NCI-H446 (cell line): ENCODE measurements at places on chromosomes 4 and X.

DNA sequence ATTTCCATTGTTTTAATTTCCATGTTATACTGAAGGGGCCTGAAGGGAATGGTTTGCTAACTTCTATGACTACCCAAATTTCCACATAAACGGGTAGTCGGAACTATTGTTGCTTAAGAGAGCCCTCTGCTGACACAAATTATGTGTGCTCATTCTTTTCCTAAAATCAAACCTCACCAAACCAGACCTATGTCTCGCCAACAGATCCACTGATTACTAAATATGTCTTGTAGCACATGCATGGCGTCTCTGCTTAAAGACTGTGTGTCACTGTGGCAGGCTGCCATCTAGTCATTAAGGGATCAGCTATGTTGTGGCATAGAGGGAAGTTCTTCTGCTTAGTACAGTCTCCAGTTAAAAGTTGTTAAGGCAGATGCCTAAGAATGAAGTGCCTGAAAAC lies 25.1 kb downstream of the PIR start:
- DNase-seq: peak; percentile 21

GRCh38 chrX:127404161-127404560 lies 584.6 kb downstream of the PRR32 start:
- DNase-seq: no peak

- DNase-seq: no peak
These were observed 142.3 kb downstream of the RCHY1 start for GRCh38 chr4:75371915-75372314.

GRCh38 chr4:8332038-8332857 lies 62.7 kb downstream of the HTRA3 start:
- no peak for DNase-seq

- peak; percentile 51 for DNase-seq
These were observed 332.7 kb upstream of the IGFBP7 start for GRCh38 chr4:57442831-57443291.

DNA sequence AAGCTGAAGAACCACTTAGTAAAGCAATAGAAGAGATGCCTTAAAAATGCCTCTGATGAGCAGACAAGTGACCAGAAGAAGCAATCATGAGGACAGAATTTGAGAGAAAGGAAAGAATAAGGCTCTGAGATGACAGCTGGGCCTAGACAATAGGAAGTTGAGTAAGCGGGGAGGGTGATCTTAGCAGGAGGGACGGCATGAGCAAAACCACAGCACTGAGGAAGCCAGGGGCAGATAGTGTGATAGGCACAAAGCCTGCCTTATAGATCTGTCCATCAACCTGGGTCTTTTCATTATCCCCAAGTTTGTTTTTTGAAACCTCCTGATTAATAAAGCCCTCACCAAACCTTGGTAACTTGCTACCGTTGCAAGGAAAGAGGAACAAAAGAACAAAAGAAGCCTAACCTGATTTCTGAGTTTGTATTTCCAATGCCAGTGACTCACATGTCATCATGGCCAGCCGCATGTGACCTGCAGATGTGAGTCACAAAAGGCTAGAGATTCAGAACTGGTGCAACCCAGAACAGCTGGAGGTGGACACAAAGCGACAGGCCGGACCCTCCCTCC lies 55.7 kb upstream of the PPARGC1A start:
- no peak for DNase-seq

GRCh38 chrX:126557151-126557550 lies 4.5 kb upstream of the DCAF12L1 start:
- no peak for DNase-seq

GRCh38 chr4:1798580-1799386 lies 5.7 kb downstream of the FGFR3 start:
- no peak for DNase-seq
